ENCODE measurements at places on chromosomes 3 and 15.

DNA sequence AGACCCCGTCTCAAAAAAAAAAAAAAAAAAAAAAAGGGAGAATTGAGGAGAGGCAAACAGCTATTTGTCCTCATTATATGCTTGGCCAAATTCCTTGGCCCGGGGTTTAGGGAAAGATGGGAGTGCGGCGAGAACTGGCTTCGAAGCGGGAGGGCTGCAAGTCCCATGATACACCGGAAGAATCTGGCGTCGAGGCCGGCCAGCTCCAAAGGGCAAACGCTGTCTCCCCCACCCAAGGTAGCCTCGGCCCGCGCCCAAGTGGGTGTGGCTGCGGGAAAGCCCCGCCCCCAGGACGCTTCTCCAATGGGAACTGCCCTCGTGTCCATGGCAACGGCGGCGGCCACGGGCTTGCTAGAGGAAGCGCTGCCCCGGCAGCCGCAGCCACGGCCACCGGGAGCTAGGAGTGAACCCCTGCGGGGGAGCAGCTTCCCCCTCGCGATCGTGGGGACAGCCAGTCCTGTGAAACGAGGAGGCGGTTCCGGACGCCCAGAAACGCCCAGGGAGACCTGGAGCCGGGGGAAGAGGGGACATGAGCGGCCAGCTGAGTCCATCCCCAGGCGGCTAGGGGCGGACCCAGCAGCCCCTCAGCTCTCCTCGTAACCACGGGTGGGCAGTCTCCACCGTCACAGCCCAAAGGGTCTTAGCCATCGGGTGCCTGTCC is at the start of gene TTLL13:
TSS of gene TTLL13 (plus strand) at position 354 of the 661 bp plus-strand sequence. CDS start 1,075 bp downstream, outside the sequence.
- DNase-seq = peak; percentile 95

DNA sequence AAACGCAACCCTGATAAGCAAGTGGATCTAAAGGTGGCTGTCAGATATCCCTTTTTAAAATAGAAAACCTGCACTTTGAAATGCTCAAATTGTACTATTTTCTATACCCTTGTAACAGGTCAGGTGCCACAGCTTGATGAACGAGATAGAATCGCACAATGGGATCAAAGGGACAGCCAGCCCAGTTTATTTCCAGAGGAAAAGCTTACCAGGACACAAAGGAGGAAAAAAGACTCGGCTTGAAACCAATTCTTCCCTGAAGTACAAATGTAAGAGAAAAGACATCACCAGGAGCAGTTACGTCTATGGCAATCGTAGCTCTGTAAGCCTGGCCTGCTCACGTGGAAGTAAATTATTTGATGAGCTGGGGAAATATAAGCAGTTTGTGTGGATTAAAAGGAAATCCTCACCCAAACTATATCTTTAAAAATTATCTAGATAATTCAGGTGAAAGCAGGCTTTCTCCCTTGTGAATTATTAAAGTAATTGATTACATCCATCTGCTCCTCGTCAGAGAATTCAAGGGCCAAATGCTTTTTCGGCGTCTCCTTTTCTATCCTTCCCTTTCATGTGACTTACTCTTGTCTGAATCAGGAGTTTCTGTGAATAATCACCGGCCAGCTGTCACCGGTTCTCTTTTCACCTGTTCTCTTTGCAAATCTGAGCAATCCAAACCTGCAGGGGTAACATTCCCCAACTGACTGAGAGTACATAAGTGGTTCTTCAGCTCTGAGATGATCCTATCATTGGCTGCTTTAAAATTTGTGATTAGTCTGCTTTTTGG is 339.2 kb upstream of the ONECUT1 start:
- DNase-seq = no peak

DNA sequence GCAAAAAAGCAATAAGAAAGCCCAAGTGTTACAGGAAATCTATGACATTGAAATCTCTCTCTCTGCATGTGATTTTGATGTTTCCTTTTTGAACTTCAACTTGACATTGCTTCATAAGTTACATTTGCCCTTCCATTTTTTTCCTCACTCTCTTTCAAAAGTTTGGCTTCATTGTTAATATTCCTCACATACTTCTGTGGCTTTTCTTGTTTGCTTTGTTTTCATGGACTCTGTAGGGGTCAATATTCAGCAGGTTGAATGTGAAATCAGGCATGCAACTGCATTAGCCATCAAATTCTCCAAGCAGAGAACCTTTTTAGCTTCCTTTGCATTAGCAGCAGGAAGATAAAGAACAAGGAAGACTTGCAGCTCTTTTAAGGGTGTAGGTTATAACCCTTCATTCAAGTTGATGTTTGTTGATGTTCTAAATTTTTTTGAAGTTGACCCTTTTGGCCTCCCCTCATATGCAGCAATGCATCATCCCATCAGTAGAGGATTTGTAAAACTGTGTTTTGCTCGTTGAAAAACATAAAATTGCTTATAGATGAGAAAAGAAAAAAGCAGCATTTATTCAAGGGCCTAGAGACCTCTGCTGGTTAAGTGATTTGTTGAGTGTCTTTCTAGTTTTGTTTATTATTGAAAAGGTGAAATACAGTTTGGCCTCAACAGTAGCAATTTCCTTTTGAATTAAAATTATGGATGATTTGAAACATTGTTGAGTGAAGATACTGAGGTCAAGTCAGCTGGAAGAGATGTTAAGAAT is 211.4 kb downstream of the IL5RA start:
- DNase-seq = no peak

DNA sequence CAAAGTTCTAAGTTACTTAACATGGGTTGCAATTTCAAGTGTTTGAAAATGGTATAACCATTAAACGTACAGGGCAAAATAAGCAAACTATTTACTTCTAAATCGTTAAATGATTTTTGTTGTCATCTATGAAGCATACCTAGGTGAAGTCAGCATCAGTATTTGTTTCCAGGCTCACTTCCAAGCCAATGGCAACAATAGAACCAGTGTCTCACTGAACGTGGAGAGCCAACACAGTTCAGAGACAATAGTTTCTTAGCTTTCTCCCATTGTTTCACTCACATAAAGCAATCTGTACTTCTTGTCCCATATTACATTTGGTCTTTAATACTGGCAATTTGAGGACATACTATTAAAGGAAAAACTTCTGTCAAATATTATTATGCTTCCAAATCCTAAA is 397.2 kb downstream of the MECOM start:
- DNase-seq = no peak

GRCh38 chr3:124035463-124036121 is 43.7 kb upstream of the ROPN1 start:
- peak; percentile 21 for DNase-seq

DNA sequence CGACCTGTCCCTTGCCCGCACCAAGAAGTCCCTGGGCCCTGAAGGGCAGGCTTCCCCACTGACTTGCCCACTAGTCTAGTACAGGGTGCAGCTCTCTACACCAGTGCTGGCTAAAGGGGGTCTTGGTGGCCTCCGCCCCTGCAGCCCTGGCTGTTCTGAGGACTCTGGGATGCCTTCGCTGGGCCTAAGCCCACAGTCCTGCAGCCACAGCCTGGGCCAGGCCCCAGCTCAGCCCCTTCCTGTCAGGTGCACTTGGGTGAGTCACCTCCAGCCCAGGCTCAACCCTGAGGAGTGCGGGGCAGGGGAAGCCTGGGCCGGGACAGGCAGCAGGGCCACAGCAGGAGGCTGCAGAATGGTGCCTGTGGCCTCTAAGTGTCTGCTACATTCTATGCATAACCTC is 971 bp downstream of the C3orf22 start:
- DNase-seq = no peak

- DNase-seq = no peak
These were observed 52.7 kb upstream of the TLE3 start for GRCh38 chr15:70150405-70150747.

DNA sequence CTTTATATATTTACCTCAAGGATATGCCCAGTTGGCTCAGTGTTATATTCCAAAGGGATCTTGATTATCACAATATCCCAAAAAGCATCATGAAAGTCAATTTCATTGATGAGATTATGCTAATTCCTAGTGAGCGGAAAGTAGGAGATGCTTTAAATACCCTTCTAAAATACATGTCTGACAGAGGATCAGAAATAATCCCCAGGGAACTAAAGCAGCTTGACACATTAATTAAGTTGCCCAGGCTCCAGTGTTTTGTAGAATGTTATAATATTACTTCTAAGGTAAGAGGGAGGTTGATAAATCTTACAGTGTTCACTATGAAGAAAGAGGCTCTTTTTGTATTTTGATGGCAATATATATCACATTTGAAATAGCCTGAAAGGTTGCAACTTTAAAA is 767.5 kb upstream of the ROBO1 start:
- no peak for DNase-seq

DNA sequence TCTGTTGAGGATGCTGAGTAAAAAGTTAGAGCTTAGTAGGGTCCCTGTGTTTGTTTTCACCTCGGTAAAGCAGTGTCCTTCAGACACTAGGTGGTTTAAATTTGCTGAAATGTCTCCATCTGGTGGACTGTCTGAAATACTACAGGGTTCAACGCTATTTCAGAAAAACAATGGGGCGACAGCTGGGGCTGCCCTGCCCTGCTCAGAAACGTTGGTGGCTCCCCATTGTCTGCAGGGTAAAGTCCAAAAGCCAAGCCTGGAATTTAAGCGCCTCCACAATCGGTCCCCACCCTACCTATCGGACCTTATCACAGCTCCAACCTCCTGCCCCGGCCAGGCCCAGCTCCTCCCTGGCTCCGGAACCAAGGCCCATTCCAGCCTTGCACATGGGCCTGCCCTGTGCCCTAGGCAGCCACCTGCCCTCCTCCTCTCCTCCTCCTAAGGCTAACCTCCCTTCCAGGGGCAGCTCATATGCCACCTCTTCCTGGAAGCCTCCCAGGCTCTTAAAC is 4.3 kb upstream of the TSEN2 start:
- peak; percentile 92 for DNase-seq

DNA sequence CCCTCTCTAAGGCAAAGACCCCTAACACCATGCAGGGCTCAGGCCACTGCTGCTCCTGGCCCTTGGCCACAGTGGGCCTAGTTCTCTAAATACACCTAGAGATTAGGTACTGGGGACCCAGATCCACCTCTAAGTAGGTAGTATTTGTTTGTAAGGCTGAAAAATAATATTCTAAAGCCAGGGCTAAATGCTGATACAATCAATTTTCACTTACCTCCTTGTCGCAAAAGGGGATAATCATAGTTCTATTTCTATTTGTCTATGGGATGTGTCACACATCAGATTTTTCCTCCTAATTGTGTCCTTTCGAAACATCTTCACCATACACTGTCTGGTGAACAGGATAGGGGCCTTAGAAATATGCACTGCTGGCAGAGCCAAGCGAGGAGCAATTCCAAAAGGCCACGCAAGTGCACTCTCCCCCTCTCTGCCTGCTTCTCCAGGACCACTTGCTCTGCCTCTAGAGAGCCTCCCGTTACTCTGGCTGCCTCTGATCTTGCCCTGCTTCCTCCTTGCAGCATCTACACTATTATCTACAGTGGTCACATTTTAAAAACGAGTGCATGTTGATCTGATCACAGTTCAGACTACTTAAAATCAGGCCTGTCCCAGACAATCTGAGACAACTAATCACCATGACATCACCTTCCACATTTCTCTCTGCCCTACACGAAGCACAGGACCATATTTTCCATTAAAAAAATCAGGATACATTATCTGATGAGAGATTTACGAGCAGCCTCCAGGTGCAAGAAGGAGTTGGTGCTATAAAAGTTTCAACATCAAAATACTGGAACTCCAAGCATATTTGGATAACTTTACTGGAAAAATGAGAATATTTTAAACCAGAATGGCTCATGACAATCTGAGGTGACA is 115.4 kb downstream of the MYLK start:
- DNase-seq = no peak

- DNase-seq = no peak
These were observed 96.1 kb upstream of the ICE2 start for GRCh38 chr15:60574801-60575631.
